ENCODE measurements at places on chromosomes 6 and 20.

DNA sequence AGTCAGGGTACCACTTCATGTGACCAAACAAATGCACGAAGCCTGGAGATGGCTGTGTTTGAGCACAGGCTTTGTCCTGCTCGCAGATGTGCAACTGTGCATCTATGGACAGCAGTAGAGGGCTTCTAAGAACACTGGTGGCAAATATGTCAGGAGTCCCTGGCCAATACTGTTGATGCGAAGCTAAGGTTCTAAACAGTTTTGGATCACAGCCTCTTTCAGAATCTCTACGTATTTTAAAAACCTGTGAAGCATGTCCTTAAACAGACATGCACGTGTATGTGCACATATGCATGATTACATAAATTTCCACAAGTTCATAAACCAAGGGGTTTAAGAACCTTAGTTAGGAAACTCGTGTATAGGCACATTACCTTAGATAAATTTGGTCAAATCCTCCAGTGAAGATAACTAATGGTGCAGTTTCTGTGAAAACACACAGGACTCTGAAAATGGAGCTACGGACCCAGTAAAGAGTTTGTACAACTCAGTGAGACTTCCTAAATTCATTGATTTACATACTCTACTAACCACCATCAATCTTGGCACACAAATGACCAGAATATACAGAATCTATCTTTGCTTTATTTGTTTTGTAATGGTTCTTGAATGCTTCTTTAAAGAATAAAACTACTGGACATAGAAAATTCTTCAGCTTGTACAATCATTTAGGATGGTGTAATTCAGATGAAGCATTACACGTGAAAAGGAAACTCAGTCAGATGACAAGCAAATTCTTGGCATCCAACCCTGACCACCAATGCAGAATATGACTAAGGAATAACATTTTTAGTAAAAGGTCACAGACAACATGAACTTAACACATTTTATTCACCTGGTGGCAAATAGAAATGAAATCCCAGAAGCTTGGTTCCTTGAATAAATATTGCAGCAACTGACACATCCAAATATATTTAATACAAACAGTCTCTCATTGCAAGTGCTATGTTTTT, 27.4 kb downstream of the KCNQ5 start:
- DNase-seq: peak; percentile 39

GRCh38 chr6:167696296-167696695, 130.4 kb upstream of the AFDN start:
- DNase-seq: no peak

DNA sequence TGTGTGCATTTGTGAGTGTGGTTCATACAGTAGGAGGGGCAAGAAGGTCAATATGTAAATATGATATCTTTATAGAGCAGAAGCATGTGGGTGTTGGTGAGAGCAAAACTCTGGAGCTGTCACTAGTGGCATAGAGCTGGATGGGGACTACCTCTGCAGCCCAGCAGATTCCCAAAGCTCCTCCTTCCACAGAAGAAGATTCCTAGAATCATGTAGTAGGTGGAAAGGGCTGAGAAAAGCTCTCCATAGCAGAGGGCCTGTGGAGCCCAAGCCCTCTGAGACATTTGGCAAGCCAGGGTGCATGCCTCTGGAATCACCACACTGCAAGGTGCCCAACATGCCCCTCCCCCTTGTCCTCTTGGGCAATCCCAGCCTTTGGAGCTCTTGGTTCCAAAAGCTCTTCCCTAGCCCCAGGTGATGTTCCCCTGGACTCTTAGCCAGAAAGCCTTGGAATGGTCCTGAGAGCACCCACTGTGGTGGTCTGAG, 233.2 kb downstream of the LRFN2 start:
- no peak for DNase-seq

DNA sequence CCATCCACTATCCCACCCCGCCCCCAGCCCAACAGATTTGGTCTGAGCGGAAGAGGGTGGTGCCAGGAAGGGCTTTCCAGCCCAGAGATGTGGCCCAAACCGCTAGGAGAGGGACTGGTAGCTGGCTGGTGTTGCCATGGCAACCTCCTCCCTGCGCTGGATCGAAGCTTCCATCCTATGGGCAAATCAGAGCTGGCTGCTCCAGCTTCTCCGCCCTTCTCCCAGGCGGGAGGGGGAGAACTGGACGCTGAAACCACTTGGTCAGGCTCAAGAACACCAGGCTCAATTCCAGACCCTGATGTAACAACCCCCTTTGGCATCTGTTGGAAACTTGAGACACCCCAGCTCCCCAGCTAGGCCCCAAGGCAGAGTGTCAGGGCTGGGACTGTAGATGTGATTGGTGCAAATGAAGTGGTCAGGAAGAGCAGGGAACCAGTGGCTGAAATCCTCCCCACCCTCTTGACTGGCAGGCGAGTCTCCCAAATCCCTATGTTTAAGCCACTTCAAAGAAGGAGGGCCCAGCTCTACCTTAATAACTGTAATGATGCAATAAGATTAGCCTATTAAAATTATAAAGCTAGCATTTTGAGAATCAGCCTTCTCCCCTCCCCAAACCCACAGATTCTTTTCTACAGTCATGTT, 4.2 kb downstream of the RIMS4 start:
- no peak for DNase-seq

DNA sequence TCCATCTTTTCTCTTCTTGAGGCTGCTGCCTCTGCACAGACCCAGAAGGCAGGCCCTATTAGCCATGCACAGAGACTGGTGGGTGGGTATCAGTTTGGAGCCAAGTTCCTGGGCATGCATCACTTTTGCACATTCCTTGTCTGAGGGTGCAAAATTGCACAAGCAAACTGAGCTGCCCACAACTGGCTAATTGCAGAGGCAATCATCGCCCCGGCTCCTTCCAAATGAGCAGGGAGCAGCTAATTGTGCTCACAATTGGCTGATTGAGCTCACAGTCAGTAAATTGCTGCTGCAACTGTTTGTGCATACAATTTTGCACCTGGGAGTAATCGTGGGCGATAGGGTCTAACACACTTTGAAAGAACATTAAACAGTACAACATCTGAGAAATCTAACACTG, 511.4 kb downstream of the DHX35 start:
- DNase-seq: no peak

- no peak for DNase-seq
Observed at GRCh38 chr6:38715016-38715689, at the start of gene DNAH8. DNAH8 (plus strand) TSS chr6:38715311; CDS start chr6:38722810, 7,499 bp downstream.

GRCh38 chr6:7832904-7833750, 77.5 kb downstream of the TXNDC5 start:
- no peak for DNase-seq

GRCh38 chr6:47484616-47485015, 7.0 kb downstream of the CD2AP start:
- no peak for DNase-seq

- no peak for DNase-seq
Observed at GRCh38 chr6:25215881-25216280, 63.3 kb upstream of the CARMIL1 start.

DNA sequence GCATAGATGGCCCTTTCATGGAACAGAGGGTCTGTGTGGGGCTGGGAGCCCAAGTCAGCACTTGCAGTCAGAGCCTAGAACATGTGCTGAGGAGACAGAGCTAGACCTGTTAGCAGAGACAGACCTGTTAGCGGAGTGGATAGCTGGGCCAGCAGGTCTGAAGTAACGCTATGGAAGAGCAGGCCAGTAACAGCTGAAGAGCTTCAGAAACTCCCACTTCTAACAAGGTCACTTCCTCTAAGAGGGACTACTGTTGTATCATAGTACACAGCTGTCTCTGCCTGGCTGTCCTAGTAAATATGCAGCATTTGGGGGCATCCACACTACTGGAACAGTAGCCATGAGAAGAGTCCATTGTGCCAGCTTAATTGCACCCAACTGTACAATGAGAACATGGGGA, 41.2 kb upstream of the POLR1H start:
- no peak for DNase-seq

DNA sequence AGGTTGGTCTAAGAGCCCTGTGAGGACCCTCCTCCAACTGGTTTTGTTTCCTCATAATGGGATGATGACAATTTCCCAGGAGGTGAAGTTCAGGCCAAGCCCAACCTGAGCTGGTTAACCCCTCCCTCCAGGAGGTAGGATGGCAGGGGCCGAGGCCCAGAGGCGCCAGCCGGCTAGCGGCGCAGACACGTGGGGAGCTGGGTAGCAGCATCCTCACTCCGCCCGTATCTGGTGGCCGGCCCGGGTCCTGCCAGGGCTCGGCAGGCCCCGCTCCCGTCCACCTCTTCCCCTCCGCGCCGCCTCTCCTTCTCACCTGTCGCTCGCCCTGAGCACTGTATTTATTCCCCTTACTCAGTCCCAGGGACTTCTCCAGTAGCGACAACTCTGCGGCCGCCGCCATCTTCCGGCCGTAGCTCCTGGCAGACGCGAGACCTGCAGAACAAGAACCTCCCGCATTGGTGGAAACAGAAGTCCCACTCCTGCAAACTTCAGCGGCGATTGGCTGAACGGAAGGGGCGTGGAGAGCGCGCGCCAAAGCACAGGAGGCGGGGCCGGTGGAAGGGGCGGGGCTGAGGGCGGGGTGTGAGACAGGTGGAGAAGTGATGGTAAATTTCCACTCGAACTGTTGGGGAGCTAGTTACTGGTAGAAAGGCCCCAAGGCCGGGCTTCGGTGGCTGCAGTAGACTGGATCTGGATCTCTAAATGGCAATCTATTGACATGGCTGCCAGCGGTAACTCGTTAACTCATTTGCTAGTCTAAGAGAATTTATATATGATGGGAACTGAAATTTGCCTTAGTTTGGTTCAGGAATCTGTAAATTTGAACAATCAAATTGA, at the start of gene EEF1E1:
EEF1E1 (minus strand) TSS at position 427 of the 837 bp plus-strand sequence; CDS start at position 400, 27 bp downstream.
- DNase-seq: peak; percentile 97

- DNase-seq: no peak
Observed at GRCh38 chr20:35791821-35792220, 20.0 kb downstream of the PHF20 start.

GRCh38 chr6:13916230-13916944, 8.4 kb upstream of the RNF182 start:
- DNase-seq: peak; percentile 12

DNA sequence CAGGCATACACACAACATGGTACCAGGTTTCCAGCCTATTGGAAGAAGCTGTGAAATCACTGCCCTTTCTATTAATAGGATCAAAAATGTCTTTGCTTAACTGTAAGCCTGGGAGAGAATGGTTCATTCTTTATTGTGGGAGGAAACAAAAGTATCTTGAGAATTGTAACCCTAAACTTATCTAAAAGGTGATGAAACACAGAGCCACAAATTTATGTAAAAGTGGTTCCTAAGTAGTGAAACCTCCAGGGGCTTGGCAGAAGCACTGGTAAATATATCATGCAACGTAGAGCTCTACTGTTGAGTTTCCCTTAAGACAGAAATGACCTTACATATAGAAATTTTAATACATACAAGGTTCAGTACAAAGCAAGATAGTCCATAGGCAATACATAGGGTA, 17.2 kb upstream of the NOX3 start:
- DNase-seq: no peak

- DNase-seq: no peak
Observed at GRCh38 chr6:122315842-122316241, 83.6 kb upstream of the HSF2 start.

DNA sequence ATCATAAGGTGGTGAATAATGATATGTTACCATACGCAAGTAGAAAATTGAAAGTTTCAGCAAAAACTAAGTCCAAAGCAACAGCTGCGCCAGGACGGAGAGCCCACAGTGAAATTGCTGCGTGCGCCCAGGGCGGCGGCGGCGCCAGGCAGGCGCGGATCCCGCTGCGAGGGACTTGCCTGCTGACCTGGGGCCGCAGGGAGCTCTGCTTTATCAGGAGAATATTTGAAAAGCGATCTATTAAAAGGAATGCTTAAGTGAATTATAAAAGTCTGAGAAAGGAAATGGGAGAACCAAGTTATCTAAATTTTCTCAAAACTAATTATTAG, 85.4 kb downstream of the THBS2 start:
- DNase-seq: no peak

DNA sequence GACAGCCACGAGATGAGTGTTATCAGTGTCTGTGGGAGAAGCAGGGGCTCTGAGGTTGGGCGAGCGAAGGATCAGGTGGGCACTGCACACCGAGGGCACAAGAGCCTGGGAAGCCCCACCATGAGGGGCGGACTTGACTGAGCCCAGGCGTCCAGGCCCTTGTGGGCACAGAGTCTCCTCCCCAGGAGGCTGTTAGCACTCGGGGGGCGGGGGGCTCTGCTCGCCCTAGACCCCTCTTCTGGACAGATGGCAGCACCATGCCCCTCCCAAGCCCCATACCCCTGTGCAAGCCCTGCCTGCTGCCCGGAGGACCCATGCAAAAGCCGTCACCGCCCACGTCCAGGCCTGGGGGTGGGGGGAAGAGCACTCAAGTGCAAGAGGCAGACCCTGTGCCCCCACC, 21.7 kb upstream of the SLCO4A1 start:
- no peak for DNase-seq

DNA sequence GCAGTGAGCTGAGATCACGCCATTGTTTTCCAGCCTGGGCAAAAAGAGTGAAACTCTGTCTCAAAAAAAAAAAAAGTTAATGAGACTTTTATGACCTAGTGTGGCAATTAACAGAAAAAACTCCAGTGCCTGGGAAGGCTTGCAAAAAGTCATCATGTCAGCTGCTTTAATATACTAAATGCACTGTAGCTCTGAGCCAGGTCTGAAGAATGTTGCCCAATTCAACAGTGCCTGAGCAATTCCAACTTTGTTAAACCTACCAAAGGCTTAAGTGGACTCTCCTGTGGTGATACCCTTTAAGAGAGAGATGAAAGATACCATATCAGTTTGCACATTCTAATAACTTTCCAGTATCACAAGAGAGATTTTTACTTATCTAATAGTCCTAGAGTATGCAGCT, 6.5 kb upstream of the ROS1 start:
- DNase-seq: no peak

- DNase-seq: no peak
Observed at GRCh38 chr6:143594647-143595046, 83.1 kb upstream of the PHACTR2 start.

- no peak for DNase-seq
Observed at GRCh38 chr20:38302786-38303185, 1.2 kb upstream of the BPI start.

GRCh38 chr20:51697096-51697826, 70.9 kb downstream of the ATP9A start:
- DNase-seq: no peak

- DNase-seq: no peak
Observed at GRCh38 chr6:166660157-166660688, 33.2 kb upstream of the RPS6KA2 start.

DNA sequence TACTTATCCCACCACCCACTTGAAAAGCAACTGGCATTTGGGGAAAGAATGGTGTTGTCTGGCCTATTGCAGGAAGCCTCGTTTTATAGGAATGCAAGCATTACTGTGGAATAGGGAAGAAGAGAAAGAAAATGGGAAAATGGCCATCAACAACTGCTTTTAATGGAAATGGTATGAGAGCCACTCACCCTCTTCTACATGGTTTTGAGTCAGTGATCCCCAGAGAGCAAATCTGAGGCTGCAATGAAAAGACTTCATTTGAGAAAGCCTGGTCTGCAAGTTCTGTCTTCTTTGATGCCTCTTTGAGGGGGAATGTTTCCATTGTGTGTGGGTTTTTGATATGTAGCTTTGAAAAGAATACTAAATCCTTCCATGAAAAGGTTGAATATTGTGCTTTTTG, 172.3 kb upstream of the HDDC2 start:
- no peak for DNase-seq

- DNase-seq: no peak
Observed at GRCh38 chr6:12585497-12585958, 131.0 kb upstream of the PHACTR1 start.
